ENCODE measurements at places on chromosomes 12 and 14.

GRCh38 chr14:60235440-60235839 lies 13.6 kb upstream of the PPM1A start:
- DNase-seq = no peak

DNA sequence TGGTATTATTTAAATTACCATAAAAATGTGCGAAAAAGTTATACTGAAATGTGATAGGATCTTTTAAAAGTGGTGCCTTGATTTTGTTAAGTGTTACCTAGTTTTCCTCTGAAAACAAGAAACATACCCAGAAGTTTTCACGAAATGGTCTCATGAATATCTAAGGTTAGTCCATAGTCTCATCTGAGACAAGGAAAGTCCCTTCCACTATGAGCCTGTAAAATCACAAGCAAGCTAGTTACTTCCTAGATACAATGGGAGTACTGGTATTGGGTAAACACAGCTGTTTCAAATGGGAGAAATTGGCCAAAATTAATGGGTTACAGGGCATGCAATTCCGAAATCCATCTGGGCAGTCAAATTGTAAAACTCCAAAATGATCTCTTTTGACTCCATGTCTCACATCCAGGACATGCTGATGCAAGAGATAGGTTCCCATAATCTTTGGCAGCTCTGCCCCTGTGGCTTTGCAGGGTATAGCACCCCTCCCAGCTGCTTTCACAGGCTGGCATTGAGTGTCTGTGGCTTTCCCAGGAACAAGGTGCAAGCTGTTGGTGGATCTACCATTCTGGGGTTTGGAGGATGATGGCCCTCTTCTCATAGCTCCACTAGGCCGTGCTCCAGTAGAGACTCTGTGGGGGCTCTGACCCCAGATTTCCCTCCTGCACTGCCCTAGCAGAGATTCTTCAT lies 271.4 kb downstream of the NAV3 start:
- DNase-seq = no peak

DNA sequence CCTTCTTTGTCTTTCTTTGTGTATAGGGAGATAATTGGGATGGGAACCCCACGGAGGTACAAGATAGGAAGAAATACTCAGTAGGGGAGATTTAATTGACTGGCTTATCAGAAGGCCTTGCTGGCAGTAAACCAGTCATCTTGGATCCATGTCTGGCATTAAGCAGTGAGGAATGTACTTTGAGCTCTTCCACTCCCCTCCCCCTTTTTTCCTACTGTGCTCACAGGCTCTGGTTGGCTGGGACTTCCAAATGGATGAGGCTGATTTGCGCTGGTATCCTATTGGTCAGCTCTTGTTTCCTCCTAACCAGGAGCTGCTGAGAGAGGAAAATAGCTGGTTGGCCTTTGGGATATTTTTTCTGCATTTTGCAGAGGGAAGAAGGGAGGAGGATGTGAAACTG lies 24.7 kb downstream of the NGDN start:
- DNase-seq = no peak

DNA sequence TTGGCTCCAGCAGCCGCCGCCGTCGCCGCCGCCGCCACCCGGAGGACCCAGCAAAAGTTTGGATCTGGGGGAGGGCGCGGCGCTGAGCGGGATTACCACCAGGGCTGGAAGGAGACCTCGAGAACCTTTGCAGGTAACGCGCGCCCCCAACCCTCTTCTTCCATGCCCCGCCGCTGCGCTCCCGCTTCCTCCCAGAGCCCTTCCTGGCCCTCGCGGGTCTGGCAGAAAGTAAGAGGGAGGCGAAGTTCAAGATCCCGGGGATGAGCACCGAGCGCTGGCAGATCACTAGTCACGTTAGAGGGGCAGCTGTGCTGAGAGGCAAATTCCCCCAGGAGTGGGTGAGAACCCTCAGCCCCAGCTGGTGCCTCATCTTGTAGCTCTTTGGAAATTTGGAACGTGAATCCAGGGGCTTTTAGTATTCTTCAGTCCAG lies 3.9 kb downstream of the FLRT2 start:
- DNase-seq = no peak

DNA sequence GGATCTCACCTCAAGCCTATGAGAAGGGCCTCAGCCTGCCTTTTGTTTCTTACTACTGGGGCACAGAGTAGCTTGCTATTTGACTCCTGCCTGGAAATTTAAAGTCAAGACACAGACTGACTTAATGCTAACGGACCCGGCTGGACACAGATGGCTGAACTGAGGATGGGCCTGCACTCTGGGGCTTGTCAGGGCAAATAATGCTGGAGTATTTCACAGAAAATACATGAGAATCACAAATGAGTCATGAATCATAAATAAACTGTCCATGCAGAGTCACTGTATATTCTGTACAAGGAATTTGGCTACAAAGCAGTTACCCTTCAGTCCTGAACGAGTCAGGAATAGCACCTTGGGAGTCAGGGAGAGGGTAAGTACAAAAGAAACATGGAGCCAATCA lies 683.2 kb upstream of the FOXG1 start:
- no peak for DNase-seq

DNA sequence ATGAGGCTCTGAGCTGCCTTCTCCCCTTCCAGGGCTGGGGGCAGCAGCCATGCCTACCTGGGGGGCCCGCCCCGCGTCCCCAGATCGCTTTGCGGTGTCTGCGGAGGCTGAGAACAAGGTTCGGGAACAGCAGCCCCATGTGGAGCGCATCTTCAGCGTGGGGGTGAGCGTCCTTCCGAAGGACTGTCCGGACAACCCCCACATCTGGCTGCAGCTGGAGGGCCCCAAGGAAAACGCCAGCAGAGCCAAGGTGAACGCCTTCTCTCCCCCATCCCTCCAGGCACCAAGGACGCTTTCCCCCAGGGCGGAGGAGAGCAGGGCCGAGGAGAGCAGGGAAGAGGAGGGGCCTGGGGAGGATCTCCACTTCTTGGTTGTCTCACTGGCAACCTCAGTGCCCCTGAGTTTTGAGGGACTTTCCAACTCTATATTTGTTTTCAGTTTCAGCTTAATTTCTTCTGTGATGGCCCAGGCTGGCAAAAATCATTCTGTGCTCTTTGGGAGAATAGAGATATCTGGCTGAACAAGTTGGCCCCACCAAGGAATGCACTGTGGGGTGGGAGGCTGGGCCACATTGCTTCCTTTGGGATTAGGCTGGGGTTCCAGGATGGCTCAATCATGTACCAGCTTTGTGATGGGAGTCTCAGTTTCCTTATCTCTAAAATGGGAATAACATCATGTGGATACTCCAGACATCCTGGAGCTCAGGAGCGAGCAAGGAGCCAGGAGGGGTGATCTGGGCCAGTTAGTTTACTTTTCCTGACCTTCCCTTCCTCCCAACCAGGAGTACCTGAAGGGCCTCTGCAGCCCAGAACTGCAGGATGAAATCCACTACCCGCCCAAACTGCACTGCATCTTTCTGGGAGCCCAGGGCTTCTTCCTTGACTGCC lies 1.2 kb downstream of the KHNYN start:
- peak; percentile 51 for DNase-seq

DNA sequence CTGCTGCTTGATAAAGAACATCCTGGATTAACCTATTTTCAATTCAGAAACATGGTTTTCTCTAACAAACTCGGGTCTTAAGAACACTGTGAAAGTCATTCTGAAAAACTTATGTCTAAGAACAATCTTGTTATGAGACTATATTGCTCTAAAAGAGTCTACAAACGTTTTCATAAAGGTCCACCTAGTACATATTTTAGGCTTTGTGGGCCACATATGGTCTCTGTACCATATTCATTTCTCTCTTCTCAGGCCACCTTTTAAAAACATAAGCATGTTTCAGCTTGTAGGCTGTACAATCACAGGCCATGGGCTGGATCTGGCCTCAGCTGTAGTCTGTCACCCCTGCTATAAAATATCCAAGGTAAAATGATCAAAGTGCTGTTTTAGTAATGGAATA lies 39.9 kb downstream of the PPP4R3A start:
- DNase-seq = no peak

DNA sequence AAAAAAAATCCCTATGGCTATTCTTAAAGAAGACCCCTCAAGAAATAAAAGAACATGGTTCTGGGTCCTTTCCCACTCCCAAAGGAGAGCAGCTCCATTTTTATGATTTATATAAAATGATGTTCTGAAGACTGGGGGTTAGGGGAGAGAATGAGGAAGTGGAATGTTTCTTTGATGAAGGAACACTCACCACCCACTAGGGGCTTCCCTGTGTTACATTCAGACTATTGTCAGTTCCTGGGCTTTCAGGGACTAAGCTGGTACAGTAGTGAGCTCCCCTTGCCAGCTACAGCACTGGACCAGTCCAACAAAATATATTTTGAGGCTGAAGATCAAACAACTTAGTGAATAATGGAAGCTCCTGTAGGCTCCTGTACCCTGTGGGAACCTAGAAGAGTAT lies 98.9 kb downstream of the HMGA2 start:
- DNase-seq = no peak

GRCh38 chr14:89771251-89771650 lies 183.3 kb downstream of the EFCAB11 start:
- DNase-seq = no peak

GRCh38 chr12:954741-955140 lies 5.2 kb upstream of the RAD52 start:
- DNase-seq = no peak

GRCh38 chr14:73244541-73245290 lies 7.4 kb downstream of the PAPLN start:
- DNase-seq = no peak

DNA sequence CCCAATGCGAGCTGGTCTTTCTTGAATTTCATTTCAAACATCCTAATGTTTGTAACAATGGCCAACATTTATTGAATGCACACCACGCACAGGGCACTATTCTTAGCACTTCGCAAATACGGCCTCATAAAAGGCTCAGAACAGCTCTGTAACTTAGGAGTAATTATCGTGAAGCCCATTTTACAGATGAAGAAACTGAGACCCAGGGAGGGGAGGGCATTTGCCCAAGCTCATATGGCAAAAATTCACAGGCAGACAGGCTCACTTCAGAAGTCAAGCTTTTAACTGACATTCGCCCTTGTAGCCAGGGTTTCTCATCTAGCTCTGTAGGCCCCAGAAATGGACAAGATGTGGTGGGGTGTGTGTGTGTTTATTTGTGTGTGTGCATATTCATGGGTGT lies 60.3 kb upstream of the TBX3 start:
- no peak for DNase-seq

GRCh38 chr14:59919570-59920377 lies at the start of gene LRRC9:
Gene LRRC9, plus strand, starts transcription at chr14:59920144.
- peak; percentile 9 for DNase-seq

Measured in T-helper 2 cell (primary cell).